ENCODE measurements at places on chromosomes 4 and X. TPM values are rescaled to one million over a fixed set of nuclear protein-coding genes. Genes with fewer than 3 reads are reported as not detected.

DNA sequence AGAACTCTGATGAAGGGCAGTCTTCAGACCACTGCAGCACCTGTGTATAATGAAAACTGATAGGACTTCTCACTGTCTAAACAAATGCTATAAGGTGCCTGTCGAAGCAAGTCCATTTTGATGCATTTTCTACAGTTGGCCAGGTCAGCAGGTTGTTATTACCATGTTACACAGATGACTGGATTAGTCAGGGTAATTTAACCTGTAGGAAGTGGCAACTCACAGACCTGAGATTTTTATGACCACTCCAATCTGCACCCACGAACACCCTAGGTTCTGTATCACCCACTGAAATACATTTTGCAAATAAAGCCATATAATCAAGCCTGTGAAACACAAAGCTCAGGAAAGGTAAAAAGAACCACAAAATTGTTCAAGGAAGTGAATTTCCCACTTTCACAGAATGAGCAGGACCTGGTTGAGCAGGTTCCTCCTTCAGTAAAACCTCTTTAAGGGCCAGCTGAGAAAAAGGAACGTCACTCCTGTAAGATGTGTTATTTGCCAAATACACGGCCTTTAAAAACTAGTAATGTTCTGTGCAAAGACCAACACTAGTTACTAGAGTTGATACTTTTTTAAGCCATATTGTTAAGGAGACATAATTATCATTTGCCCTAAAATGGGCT is 12.7 kb downstream of the MAML3 start:
- no peak for DNase-seq

Gene RAB40AL
- 0.25 TPM for total RNA-seq

- no peak for DNase-seq
Observed at GRCh38 chr4:139552517-139553307, 3.3 kb downstream of the SETD7 start.

GRCh38 chrX:38426785-38427184 is 74.4 kb downstream of the OTC start:
- no peak for DNase-seq

DNA sequence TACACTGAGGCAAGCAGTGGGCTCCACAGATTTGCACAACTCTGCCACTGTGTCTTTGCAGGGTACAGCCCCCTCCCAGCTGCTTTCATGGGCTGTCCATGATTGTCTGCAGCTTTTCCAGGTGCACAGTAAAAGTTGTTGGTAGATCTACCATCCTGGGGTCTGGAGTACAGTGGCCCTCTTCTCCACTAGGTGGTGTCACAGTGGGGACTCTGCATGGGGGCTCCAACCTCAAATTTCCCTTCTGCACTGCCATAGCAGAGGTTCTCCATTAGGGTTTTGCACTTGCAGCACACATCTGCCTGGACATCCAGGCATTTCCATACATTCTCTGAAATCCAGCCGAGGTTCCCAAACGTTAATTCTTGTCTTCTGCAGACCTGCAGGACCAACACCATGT is 1002.3 kb downstream of the FAM133A start:
- DNase-seq, result no peak

DNA sequence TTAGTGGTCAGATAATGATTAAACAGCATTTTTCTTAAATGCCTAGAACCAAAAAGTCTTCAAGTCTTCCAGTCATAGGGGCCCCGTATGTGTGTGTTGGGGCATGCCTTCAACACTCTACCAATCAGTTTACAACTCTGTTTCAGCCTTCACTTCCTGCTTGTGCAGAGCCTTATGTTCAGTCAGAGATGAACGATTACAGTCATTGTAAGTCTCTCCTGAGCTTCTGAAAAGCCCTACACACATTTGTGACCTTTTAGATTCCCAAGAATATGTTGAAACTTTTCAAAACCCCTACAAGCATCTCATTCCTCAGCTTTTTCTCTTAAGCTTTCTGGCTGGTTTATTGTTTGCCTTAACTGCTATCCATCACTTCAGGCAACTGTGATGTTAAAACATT is 591.2 kb downstream of the ZNF674 start:
- DNase-seq, result no peak

GRCh38 chrX:17412692-17413091 is 37.7 kb downstream of the NHS start:
- DNase-seq, result no peak

GRCh38 chr4:89253311-89253710 is 54.3 kb downstream of the GPRIN3 start:
- DNase-seq, result no peak

Gene TRPC5OS
- total RNA-seq, result not detected

Gene PCDH7
- 1.5 TPM for total RNA-seq

- DNase-seq, result no peak
Observed at GRCh38 chrX:24513416-24513815, 48.3 kb downstream of the PDK3 start.

- no peak for DNase-seq
Observed at GRCh38 chr4:148266921-148267320, 175.3 kb downstream of the NR3C2 start.

- no peak for DNase-seq
Observed at GRCh38 chr4:27463816-27464215, 603.2 kb downstream of the STIM2 start.

Gene PRRG1
- total RNA-seq, result 6.3 TPM

DNA sequence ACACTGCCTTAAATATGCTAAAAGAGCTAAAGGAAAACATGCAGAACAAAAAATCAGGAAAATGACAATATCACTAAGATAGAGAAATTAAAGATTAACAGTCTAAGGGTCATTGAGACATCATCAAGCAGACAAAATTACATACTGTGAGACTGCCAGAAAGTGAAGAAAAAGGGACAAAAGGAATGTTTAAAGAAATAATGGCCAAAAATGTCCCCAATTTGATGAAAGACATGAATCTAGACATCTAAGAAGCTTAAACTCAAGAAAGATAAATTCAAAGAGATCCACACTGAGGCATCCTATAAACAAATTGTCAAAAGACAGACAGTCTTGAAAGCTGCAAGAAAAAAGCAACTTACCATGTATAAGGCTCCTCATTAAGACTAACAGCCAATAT is 63.7 kb downstream of the OPHN1 start:
- DNase-seq, result no peak

Gene FGD1
- 1.1 TPM for total RNA-seq

Gene IL2RG
- total RNA-seq, result 1.9 TPM

DNA sequence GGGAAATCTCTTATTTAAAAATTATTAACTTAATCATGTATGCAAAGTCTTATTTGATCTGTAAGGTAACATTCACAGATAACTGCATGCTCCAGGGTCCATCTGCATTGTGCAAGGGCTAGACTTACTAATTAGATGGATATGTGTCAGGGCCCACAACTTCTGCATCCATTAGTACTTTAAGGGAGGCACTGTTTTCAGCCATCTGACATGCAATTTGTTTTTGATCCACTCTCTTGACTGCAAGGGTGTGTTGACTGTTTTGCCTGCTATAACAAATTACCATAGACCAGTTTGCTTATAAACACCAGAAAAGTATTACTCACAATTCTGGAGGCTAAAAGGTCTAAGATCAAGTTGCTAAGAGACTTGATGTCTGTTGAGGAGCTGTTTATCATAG is 542.1 kb upstream of the HS3ST1 start:
- no peak for DNase-seq

Gene RHOXF1
- total RNA-seq, result not detected

Gene AMBN
- total RNA-seq, result not detected

Gene SLC9B1
- 0.18 TPM for total RNA-seq

- no peak for DNase-seq
Observed at GRCh38 chr4:2400841-2401609, 17.4 kb downstream of the ZFYVE28 start.

Gene SLC7A11
- total RNA-seq, result 0.13 TPM

Gene PAGE4
- not detected for total RNA-seq

Gene SPANXA2
- not detected for total RNA-seq

GRCh38 chr4:120540625-120541024 is 381.9 kb downstream of the PRDM5 start:
- DNase-seq, result no peak

Gene CSAG2
- total RNA-seq, result not detected

DNA sequence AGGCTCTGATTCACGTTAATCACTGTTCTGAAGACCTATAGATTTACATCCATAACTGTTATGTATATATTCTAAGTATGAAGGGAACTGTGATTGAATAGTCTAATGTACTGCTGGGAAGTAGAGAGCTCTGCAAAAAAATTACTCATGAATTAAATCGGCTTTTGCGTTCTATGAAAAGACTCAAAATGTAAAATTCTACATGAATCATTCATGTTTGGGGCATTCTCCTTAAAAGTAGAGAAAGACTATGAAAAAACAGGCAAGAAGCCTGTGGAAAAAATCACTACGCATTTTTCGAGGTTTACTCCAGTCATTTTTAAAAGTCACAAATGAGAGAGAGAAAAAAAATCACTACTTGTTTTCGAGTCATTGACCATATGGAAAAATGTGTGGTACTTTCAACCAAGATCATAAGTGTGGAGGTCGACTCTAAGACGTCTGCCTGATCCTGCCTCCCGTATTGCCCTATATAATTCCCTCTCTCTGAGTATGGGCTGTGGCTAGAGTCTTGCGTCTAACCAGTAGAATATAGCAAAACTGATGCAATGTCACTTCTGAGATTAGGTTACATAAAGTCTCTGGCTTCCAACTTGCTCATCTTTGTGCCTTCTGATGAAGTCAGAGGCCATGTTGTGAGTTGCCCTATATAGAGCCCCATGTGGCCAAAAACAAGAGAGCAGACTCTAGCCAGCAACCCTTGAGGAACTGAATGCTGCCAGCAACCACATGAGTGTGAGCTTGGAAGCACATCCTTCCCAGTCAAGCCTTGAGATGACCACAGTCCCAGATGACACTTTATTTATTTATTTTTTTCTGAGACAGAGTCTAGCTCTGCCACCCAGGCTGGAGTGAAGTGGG is 32.1 kb upstream of the VEGFD start:
- DNase-seq, result no peak

Gene TRIM75
- not detected for total RNA-seq

Gene TMEM271
- not detected for total RNA-seq

GRCh38 chrX:12292996-12293765 is 154.9 kb downstream of the FRMPD4 start:
- no peak for DNase-seq

DNA sequence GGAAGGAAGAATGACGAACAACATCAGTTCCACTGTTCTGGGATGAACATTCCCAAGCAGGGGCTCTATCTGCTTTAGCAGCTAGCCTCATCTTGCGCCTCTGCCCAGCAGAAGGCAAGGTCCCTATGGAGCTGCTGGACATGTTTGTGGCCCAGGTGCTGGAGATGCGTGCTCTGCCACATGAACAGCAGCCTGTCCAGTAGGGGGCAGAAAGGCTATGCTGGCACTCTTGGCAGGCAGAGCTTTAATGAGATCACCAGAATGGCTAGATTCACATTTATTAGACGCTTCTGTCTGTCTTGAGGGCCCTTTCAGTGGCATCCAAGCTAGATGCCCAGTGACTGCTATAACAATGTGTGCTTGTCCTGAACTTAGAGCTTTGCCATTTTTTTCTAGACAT is 1826.0 kb downstream of the STIM2 start:
- DNase-seq, result peak; percentile 44

DNA sequence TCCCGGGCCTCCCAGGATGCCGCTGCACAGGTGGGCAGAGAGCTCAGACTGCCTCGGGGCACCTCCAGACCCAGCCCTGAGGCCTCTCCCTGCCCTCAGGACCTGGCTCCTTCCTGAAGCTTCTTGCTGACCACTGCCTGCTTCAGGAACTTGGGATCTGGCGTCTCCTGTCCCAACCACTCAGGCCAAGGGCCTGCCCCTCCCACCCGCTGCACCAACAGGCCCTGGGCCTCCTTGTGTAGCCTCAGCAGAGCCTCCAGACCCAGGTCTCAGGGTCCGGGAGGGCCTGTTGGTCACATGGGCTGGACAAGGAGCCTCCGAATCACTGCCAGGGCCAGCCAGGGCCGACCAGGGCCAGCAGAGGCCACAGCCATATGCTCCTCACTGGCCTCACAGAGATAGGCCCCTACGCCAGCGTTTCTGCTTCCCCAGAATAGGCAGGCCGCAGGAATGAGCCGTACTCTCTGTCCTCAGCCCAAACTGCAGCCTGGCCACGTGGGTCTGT is 2.8 kb downstream of the MXD4 start:
- peak; percentile 42 for DNase-seq

- no peak for DNase-seq
Observed at GRCh38 chr4:174600391-174600790, 78.1 kb upstream of the HPGD start.

- DNase-seq, result no peak
Observed at GRCh38 chrX:97616883-97617530, 733.3 kb downstream of the RPA4 start.

DNA sequence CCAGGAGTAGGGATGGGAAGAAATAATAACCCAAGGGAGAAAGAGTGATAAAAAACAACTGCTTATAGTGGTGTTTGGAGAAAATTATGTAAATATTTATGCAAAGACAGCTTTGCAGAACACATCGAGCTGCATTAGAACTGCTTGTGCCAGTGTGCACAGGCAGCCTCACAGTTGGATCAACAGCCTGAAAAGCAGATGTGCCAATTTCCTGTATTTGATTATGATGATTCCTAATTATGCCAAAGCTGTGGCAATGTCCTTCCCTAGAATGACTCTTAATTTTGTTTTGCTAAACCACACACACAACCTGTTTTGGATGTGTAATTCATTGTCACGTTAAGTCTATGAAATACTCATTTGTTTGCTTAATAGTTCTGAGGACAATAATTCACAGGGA is 30.6 kb upstream of the ANTXR2 start:
- DNase-seq, result no peak

Gene P2RY8
- 0.48 TPM for total RNA-seq

- no peak for DNase-seq
Observed at GRCh38 chr4:174217273-174218126, 66.0 kb downstream of the FBXO8 start.

Gene PDGFRA
- total RNA-seq, result 15.5 TPM

- no peak for DNase-seq
Observed at GRCh38 chr4:6808259-6808658, 25.7 kb downstream of the KIAA0232 start.

Gene FAM47E
- total RNA-seq, result 3.3 TPM

- no peak for DNase-seq
Observed at GRCh38 chr4:104976262-104976661, 170.4 kb upstream of the TET2 start.

DNA sequence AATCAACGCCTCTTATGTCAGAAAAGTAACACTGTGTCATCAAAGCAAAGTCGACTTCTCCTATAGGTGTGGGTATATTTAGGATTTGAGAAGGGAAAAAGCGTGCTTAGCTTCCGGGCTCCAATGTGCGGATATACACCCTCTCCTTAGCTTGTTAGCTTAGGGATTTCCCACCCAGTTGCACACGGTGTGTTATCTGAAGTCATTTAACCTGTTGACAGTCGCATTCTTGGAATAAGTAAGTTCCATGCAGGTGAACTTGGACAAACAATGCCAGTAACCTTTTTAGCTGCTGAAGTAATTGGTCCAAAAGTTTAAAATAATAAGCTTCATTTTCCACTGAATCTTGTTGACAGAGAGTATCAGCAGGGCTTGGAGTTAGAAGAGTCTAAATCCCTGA is 113.7 kb downstream of the SHROOM3 start:
- no peak for DNase-seq

Data from left lobe of liver (tissue), 2 donors.